IMR-90 (cell line): ENCODE measurements at places on chromosomes 4 and X. TPM values are rescaled to one million over a fixed set of nuclear protein-coding genes. Genes with fewer than 3 reads are reported as not detected.

- no peak overlapping the region for H3K27ac ChIP-seq
- no peak for DNase-seq
- H3K4me3 ChIP-seq = no peak overlapping the region
- H3K36me3 ChIP-seq = no peaks in the 10 kb centered on the region
- H3K4me1 ChIP-seq = peaks cover 6% of the 10 kb centered on the region
Observed at GRCh38 chr4:56323327-56323726, 64.0 kb downstream of the AASDH start.

DNA sequence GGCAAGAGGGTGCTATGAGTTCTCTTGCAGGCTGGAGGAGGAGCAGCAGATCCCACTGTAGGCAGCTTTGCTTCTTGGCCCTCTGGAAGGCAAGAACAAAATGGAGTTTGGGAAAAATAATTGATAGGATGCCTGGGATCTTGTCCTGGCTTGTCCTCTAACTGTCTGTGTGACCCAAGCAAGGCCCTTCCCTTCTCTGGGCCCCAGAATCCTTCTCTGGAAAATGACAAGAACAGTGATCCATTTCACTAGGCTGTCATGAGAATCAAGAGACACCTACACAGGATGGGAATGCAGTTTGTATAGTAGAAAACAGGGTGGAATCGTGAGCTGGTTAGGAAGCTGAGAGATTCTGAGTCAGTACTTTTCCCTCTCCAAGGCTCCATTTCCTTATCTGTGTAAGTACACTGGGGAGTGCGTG, 133.3 kb downstream of the PJA1 start:
- no peak overlapping the region for H3K4me3 ChIP-seq
- H3K4me1 ChIP-seq = peaks cover 15% of the 10 kb centered on the region
- H3K27ac ChIP-seq = no peak overlapping the region
- H3K27me3 ChIP-seq = peaks cover 22% of the 10 kb centered on the region; the same call in 1 of the 2 replicates

ATG4A gene
- total RNA-seq = 13.6 and 14.7 TPM in 2 replicates

DCX gene
- total RNA-seq = not detected in 2 replicates

GRCh38 chr4:119540249-119540648, 88.4 kb downstream of the PDE5A start:
- H3K36me3 ChIP-seq = peaks cover 44% of the 10 kb centered on the region
- no peak overlapping the region for H3K27ac ChIP-seq
- DNase-seq = peak; percentile 64

GRCh38 chr4:133146574-133147241, 2.4 kb upstream of the PCDH10 start:
- peaks cover 2% of the 10 kb centered on the region; the same call in 1 of the 2 replicates for H3K4me1 ChIP-seq
- peaks cover 31% of the 10 kb centered on the region for H3K27me3 ChIP-seq
- no peak overlapping the region for H3K27ac ChIP-seq
- no peaks in the 10 kb centered on the region for H3K36me3 ChIP-seq
- H3K4me3 ChIP-seq = peak overlapping the region; percentile 29; the same call in 1 of the 2 replicates
- DNase-seq = peak; percentile 40

DNA sequence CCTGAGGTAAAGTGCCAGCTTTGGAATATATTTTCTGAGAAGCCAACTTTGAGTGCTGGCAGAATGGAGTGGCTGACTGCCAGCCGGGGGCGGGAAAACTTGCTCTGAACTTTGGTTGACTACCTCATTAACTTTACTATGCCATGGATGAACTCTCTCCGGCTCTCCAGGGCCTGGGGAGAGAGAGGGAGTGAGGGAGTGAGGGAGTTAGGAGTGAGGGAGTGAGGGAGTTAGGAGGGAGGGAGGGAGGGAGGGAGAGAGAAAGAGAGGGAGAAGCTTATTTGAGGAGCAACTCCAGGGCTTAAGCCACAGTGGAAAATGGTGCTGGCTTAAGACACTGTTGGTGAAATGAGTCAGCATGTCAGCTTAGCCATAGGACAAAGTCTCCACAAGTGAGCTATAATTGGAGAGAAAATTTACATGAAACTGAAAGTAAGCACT, 280.9 kb upstream of the RPS6KA3 start:
- no peaks in the 10 kb centered on the region for H3K36me3 ChIP-seq
- peak; percentile 68 for DNase-seq
- H3K27me3 ChIP-seq = no peaks in the 10 kb centered on the region
- H3K27ac ChIP-seq = peak overlapping the region; percentile 9; the same call in 1 of the 2 replicates

DMD gene
- total RNA-seq = 10.6 and 11.8 TPM in 2 replicates

GRCh38 chr4:17595471-17596005, 18.5 kb downstream of the LAP3 start:
- no peak overlapping the region for H3K4me3 ChIP-seq
- no peaks in the 10 kb centered on the region for H3K27me3 ChIP-seq
- peaks cover 32% of the 10 kb centered on the region for H3K36me3 ChIP-seq
- DNase-seq = no peak
- no peaks in the 10 kb centered on the region for H3K4me1 ChIP-seq

- H3K36me3 ChIP-seq = no peaks in the 10 kb centered on the region
- DNase-seq = no peak
- no peaks in the 10 kb centered on the region for H3K4me1 ChIP-seq
- no peaks in the 10 kb centered on the region for H3K27me3 ChIP-seq
- no peak overlapping the region for H3K4me3 ChIP-seq
Observed at GRCh38 chr4:29571322-29571721, 1148.8 kb upstream of the PCDH7 start.

HERC5 gene
- under 0.01 TPM in 2 replicates for total RNA-seq

- no peak overlapping the region for H3K4me3 ChIP-seq
- H3K36me3 ChIP-seq = no peaks in the 10 kb centered on the region
- no peak overlapping the region for H3K27ac ChIP-seq
- no peaks in the 10 kb centered on the region for H3K4me1 ChIP-seq
- H3K27me3 ChIP-seq = no peaks in the 10 kb centered on the region
Observed at GRCh38 chr4:125082729-125083417, 231.9 kb upstream of the FAT4 start.

- H3K27ac ChIP-seq = no peak overlapping the region
- H3K36me3 ChIP-seq = no peaks in the 10 kb centered on the region
- no peak overlapping the region for H3K4me3 ChIP-seq
- DNase-seq = peak; percentile 10
- no peaks in the 10 kb centered on the region for H3K4me1 ChIP-seq
- H3K27me3 ChIP-seq = no peaks in the 10 kb centered on the region
Observed at GRCh38 chrX:31392513-31392912, 320.7 kb upstream of the FTHL17 start.

RNF212 gene
- under 0.01 TPM in 2 replicates for total RNA-seq

DNA sequence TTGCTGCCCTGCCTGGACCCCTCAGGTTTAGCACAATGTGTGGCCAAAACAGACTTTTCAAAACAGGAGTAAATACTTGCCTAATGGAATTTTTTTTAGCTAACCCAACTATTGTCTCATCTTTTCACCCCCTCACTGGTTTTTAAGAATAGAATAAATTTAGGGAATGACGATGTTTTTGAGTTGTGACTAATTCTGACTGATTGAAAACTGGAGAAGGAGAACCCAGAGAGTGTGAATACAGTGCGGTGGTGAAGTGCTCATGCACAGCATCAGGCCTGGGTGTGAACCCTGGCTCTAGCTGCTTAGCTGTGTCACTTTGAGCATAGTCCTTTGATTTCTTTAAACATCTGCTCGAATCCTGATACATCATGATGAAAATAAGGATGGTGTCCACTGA, 10.5 kb downstream of the ANTXR2 start:
- no peak overlapping the region for H3K27ac ChIP-seq
- no peak for DNase-seq
- H3K4me3 ChIP-seq = no peak overlapping the region
- H3K27me3 ChIP-seq = no peaks in the 10 kb centered on the region
- H3K36me3 ChIP-seq = peaks cover 27% of the 10 kb centered on the region

- no peaks in the 10 kb centered on the region; the same call in 1 of the 2 replicates for H3K4me1 ChIP-seq
- peaks cover 34% of the 10 kb centered on the region for H3K36me3 ChIP-seq
- H3K4me3 ChIP-seq = no peak overlapping the region
- no peaks in the 10 kb centered on the region for H3K27me3 ChIP-seq
Observed at GRCh38 chr4:147629783-147630730, 12.9 kb downstream of the TMEM184C start.

CXCL11 gene
- under 0.01 TPM in 2 replicates for total RNA-seq

L1CAM gene
- 0.36 and 0.56 TPM in 2 replicates for total RNA-seq

GRCh38 chrX:67622053-67622585, 78.3 kb downstream of the AR start:
- no peaks in the 10 kb centered on the region for H3K36me3 ChIP-seq
- no peaks in the 10 kb centered on the region for H3K27me3 ChIP-seq
- no peak overlapping the region for H3K4me3 ChIP-seq
- no peak overlapping the region for H3K27ac ChIP-seq

GLRA2 gene
- not detected in 2 replicates for total RNA-seq

CLIC2 gene
- under 0.01 and 0.18 TPM in 2 replicates for total RNA-seq
